ENCODE measurements at places on chromosomes 1 and 21.
A peak's percentile ranks its signal among the peaks of the same experiment; 100 is the strongest.

DNA sequence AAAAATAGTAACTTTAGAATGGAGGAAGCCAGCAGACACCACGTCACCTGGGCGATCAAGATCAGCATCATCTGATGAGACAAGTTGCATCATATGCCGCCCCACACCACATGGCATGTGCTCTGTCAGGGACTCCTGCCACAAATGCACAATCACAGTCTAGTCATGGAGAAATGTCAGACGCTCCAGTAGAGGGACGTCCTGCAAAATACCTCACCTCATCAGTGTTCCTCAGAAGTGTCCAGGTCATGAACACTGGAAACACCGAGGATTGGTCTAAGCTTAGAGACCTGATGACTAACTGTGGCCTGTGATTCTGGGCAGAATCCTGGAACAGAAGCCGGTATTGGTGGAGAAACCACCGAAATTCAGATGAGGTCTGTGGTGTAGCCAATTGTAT is 14.3 kb downstream of the ADARB1 start:
- DNase-seq, result no peak

GRCh38 chr1:43867976-43868740 is 65.4 kb upstream of the ARTN start:
- no peak for DNase-seq

DNA sequence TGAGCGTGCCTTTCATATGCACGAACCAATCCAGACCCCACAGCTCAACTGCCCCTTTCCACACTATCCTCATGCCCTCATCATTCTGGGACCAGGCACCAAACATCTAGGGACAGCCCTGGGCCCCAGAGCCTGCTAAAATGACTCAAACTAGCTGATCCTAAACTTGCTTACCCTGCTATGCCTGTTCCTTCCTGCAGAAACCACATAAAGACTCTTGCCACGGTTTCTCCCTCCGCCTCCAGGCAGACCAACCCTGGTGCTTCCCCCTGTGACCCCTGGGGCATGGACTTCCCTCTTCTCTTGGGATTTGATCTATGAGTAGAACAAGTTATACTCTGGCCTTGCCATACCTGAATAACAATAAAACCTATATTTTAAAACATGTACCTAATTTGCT is 138.0 kb upstream of the CD34 start:
- DNase-seq, result no peak

GRCh38 chr1:52636721-52637695 is 4.0 kb downstream of the SHISAL2A start:
- no peak for DNase-seq

- DNase-seq, result no peak
These were observed 2.7 kb downstream of the CDKN2C start for GRCh38 chr1:50972766-50973165.

GRCh38 chr1:113784104-113784779 is 25.0 kb upstream of the PHTF1 start:
- DNase-seq, result no peak

DNA sequence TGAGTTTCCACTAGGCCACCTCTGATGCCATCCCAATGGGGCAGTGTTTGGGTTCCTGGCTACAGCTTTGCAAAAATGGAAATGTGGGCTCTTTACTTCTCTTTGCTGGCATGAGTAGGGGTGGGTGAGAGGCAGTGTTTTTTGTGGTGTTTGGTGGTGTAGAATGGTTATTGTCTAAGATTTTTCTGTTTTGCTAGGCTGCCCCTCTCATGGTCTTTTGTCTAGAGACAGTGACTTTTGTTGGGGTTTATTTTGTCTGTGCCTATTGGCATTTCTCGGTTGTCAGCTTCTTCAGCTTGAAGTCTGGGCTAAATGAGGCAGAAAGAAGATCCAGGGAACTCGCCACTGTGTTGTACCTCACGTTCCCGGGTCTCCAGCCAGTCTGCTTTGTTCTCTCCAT is 112.1 kb downstream of the CENPF start:
- DNase-seq, result no peak

- no peak for DNase-seq
These were observed 937 bp downstream of the CD48 start for GRCh38 chr1:160710517-160711252.

DNA sequence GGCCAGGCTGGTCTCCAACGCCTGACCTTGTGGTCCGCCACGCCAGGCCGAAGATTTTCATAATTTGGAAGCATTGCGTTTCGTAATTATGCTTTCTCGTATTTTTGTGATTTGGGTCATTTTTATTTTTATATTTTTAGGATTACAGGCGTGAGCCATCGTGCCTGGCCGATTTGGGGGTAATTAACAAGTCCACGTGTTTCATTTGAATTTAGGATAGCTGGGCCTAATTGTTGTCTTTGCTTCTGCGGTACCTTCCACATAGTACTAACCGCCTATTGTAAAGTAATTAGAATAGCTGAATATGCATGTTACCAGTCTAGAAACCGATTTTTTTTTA is 1.0 kb downstream of the RCC1 start:
- no peak for DNase-seq

GRCh38 chr21:46436621-46437020 is 22.1 kb upstream of the DIP2A start:
- no peak for DNase-seq

- peak; percentile 85 for DNase-seq
These were observed 19.7 kb downstream of the CDK18 start for GRCh38 chr1:205523891-205524793.

DNA sequence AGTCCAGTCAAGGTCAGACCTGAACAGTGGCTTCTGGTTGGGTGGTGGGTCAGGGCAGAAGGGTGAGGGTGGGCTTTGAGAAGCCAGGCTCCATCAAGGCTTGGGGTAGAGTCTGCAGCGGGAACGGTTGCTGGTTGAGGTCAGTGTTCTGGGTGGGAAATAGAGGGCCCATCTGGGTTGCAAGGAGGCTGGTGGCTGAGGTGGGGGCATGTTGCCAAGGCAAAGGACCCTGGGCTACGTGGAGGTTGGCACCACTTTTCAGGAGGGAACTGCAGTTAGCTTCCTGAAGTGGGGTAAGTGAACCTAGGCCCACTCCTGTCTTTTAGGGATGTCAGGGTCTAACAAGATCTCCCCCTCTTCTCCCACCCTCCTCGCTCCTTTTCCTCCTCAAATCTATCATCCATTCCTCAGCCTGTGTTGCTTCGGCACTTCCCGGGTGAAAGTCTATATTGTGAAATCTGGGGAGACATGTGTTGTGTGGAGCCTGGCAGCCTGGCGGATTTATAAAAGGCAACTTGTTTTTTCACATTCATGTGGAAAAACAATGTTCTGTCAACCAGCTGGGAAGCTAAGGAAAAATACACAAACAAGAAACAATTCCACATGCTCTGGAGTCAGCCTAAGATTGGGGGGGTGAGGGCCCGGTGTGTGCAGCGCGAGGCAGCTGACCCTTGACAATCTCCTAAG is 1.5 kb downstream of the IL22RA1 start:
- DNase-seq, result no peak

- no peak for DNase-seq
These were observed 40.5 kb downstream of the PATJ start for GRCh38 chr1:61782771-61783170.

DNA sequence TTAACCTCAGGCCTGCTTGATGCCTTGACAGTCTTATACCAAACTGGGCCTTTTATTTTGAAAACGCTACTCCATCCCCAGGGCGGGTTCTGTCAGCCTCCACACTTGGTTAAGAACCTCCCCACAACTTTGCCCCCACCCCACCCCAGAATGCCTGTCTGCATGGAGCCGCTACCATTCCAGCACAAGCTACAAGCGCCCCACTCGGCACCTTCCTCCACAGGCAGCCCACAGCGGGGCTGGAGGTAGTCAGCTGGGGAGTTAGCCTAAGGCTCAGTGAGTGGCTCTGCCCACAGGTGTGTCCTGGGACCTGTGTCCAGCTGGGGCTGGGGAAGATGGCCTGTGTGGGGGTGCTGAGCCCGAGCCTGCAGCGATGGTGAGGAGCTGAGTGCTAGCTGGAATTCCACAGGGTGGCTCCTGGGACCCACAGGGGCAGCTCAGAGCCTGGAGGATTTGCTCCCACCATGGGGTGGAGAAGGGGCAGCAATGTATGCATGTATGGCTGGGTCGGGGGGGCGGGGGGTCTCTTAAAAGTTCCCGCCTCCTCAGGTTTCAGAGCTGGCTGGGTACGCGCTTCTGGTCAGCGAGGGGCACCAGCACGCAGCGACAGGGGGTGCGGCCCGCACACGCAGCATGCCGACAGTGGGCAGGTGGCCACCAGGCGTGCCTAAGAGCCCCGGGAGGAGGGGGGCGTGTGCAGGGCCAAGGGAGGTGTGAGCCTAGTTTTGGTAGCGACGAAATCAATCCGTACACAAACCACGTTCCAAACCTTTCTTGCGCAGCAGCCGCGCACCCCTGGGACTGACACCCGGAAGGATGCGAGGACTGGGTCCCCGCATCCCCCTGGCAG is 917 bp downstream of the ETNK2 start:
- no peak for DNase-seq

DNA sequence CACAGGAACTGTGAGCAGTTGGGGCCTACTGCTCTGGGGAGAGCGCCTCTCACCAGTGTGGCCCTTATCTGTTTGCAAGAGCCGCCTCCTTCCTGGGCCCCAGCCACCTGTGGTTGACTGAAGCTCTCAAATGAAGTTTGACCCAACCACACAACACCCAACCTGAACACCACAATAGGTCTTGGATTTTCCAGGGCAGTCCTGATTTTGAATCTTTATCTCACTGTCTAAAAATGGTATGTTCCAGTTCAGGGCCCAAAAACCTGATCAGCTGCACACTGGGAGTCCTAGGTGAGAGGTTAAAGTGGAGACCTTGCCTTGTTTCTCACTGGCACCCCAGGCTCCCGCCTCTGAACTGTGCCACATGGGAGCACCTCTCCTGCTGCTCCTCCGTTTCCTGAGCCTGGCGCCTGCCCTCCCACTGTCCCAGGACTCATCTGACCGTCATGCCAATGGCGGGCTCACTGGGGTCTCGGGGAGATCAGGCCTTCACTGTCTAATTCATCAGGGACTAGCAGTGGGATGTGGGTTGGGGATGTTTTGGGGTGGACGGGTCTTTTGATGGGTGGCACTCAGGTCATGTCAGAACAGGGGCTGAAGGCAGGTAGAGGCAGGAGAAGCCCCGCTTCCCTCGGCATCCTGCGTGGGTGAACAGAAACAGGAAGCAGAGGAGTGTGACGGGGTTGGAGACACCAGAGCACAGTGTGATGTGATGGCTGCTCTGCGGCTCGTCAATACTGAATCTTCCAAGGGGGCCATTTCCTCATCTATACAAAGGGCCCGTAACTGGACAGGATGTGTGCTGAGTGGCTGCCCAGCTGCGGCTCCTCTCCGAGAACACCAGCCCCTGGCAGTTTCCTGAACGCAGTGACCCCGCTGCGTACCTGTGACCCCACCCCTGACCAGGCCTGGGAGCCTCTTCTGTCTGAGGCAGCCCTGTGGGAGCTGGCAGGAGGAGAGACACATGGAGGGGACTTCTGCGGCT is 59.6 kb upstream of the ITPKB start:
- DNase-seq, result no peak

DNA sequence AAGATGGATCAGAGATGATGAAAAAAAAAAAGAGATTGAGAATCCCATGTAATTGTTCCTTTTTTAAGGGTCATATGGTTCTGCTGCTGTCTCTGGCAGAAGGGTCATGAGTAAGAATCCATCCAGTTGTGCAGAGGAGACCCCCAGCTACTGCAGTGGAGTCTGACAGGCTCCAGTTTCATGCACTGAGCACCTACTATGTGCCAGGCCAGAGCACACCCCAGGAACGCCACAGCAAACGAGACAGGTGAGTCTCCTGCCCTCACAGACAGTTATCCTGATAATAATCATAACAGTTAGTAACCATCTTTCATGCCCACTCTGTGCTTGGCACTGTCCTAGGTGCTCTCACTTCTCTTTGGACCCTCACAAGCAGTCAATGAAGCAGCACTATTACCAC is 420.0 kb downstream of the MATN1 start:
- DNase-seq, result no peak

- no peak for DNase-seq
These were observed 186.1 kb downstream of the URB2 start for GRCh38 chr1:229812148-229812547.

DNA sequence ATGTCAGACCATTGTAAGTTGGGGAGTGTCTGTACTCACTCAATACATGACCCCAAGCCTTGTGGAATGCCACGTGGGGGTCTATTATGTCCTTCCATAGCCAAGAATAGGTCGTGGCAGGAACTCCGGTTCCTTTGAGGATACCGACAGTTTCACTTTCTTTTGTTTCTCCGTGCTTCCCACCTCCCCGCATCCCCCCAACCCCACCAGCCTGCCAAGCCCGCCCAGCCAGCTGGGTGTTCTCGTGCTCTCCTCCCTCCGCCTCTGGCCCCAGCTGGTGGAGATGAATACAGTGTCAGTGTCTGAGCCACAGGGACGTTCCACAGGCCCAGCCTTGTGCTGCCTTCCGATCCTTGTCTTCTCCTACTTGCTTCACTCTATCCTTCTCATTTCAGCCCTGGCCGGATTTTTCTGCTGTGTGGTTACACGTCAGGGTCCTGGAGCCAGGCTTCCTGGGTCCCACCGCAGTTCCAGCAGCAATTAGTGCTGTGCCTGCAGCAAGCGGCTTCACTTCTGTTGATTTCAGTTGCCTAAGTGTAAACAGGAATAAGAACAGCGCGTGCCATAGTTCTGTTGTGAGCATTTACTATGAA is 4.1 kb upstream of the AGTRAP start:
- DNase-seq, result peak; percentile 38

DNA sequence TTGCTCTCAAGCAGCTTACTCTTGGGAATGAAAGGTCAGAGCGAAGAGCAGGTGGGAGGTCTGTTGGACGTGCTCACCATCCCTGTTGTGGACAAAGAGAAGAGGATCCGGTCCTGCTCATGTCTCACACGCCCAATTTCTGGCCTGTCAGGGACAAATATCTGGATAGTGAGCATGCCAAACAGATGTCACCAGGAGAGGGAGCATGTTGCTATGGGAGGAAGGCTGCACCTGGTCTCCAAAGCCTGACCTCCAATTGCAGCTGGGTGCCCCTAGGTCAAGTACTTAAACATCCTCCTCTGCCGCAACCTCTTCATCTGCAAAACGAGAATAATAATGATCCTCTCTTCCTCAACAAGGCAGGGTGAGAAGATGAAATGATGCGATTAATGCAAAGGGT is 53.4 kb downstream of the DMRTA2 start:
- no peak for DNase-seq

DNA sequence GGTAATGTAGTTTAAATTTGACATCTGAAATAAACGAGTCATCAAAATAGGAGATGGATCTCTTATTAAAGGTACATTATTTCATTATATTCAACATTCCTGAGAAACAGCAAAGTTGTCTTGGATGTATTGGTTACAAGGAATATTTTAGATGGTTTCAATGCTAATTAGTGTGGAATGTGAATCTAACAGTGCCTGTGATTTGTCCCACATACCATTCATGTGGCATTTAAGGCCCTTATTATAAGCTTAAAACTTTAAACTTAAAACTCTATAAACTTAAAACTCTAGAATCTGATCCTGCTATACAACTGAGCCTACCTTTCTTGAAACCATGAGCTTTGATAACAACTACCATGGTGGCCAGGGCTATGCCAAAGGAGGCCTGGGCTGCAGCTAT is at the start of gene KRTAP22-1:
TSS of gene KRTAP22-1 (plus strand) at position 301 of the 400 bp plus-strand sequence.
- no peak for DNase-seq

Measured in T47D (cell line).